Left renal pelvis (tissue), 4 donors: ENCODE measurements at places on chromosomes 3 and 15.

DNA sequence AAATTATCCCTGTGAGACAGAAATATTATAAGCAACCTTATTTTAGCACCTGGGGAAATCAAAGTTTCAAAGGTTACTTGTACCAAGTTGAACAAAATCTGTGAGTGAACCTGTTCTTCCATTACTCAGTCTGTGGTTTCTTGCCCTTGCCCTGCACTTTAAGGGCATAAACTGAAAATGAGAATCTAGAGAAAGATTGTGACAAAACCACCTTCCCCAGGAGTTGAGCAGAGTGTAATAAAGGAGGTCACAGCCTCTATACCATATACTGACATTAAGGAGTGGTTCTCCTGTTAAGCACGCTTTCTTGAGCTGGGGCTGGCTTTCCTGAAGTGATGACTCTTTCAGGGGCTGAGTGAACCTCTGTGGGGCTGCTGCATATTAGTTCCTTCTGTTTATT lies 143.4 kb downstream of the PDCD6IP start:
- DNase-seq = no peak

GRCh38 chr15:88036154-88036839 lies 220.2 kb downstream of the NTRK3 start:
- no peak for DNase-seq

- DNase-seq = no peak
Measured at GRCh38 chr3:37626736-37627565, 234.7 kb upstream of the CTDSPL start.

GRCh38 chr3:77298417-77298816 lies 258.5 kb downstream of the ROBO2 start:
- no peak for DNase-seq

DNA sequence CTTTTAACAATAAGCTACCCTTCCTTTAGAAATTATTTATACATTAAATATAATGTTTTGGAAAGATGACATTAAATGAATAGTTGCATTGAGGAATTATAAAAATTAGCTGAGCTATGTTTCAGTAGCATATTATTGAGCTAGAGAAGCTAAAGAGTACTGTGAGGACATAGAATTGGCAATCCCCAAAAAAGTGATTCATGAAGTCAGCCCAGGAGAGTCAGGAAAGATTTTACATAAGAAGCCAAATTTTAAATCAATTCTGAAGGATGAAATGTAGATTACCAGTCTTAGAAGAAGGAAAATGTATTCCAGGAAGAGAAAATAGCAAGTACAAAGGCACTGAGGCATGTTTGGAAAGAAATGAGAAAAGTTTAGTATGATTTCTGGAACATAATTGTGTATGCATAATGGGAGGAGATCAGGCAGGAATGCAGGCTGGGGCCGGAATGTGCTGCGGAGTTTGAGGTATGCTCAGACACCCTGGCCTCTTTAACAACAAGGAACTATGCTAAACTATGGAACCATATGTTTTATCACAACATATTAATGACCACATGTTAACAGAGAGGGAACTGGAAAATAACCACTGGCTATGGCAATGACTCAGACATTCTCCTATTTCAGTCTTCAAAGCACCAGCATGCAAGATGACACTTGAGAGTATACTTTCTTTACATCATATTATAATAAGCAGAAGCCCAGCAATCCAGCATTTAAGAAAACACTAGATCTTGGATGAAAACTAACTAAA lies 103.3 kb upstream of the COL8A1 start:
- no peak for DNase-seq

- no peak for DNase-seq
Measured at GRCh38 chr15:65338366-65338765, 33.9 kb downstream of the RNU5B-1 start.

- no peak for DNase-seq
Measured at GRCh38 chr15:68441045-68441743, 9.2 kb upstream of the ITGA11 start.

DNA sequence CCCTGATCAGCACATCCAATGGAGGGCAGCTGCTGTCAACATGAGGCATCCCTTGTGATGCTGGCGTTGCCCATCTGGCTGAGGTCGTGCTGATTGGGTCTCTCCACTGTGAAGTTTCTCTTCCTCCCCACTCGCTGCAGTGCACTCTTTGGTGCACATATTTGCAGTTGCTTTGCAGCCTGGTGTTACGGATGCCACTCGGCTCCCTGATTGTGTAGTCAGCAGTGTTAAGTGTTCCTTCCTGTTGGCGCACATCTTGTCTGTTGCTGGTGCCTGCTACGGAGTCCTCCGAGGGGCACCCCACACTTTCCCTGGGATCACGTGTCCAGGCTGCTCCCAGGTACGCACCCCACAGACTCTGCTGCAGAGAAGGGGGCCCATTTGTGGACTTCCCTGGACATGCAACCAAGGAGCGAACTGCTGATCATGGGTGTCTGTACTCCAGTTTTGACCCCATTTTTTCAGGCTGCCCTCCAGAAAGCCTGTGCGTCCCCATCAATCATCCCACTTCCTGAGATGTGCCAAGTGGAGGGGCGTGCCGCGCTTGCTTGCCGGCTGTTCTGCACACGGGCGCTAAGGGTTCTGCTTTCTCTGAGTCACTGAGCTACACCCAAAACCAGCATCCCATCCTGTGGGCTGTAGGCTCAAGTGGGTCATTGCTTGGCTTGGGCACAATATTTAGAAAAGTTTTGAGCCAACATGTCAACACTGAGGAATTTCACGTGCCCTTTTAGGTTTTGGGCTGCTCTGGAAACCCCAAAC lies 98.6 kb downstream of the FBLN2 start:
- no peak for DNase-seq

DNA sequence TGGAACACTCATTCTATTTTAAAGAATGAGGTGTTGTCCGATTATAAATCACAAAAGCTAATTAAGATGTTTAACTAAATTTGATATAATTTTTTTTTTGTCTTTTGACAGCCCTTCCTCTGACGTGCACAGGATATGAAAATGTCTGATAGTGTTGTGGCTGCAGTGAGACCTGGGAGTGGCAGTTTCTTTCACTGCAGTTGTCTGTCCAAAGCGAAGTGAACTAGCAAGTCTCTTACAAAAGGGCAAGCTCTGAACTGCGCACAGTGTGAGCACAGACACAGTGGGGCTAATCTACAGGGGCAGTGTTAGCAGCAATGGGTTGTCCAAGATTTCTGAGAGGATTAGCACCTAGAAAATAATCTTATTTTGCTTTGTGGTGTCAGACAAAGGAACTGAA lies 29.1 kb upstream of the MYRIP start:
- no peak for DNase-seq

GRCh38 chr3:197335428-197336132 lies 37.2 kb upstream of the DLG1 start:
- DNase-seq = no peak

DNA sequence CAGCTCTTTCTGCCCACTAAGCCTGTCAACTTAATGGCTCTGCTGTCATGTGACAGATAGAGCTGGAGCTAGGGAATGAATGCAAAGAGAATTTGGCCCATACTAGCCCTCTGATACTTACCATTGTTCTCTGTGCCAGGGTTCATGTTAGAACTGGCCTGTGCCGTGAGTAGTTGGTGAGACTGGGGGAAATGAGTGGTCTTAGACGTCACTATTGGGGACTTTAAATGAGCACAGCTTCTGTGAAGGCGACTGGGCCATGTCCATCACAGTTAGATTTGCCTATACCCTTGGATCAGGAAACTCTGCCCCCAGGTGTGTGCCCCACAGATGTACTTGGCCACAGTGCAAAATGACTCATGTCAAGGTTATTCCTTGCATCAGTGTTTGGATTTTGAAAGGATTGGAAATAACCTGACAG lies 124.9 kb downstream of the PTPRG start:
- DNase-seq = no peak

DNA sequence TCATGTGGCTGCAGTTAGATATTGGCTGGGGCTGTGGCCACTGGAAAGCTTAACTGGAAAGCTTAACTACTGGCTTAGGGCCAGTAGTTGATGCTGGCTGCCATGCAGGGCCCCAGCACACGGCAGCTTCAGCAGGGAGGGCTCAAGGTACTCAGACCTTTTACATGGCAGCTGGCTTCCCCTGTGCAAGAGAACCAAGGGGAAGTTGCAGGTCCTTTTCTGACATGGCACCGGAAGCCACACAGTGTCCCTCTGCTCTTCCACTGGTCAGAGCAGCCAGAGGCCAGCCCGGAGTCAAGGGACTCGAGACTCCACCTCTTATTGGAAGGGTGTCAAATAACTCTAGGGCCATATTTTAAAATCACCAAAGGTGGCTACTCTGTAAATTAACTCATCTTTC lies 24.5 kb downstream of the CCR9 start:
- DNase-seq = no peak

- no peak for DNase-seq
Measured at GRCh38 chr3:64686446-64686908, 1.3 kb downstream of the ADAMTS9 start.

- DNase-seq = no peak
Measured at GRCh38 chr3:9930804-9931418, 2.7 kb upstream of the CRELD1 start.

DNA sequence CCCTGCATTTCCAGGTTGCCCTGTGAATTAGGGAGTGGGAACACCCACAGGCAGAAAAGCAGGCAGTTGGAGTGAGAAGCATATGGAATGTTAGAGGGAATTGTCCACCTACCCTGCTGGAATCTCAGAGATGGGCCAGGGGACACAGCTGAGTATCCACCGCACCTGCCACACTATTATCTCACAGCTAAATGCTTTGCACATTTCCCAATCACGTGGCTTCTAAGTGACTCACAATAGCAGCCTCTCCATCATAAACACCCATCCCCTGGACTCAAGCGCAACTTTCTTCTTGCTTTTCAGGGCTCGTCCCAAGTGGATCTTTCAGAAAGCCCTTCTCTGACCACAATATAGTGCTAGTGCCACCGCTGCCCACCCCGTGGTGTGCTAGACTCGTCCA lies 389.0 kb upstream of the LMCD1 start:
- DNase-seq = no peak

- no peak for DNase-seq
Measured at GRCh38 chr3:139129892-139130291, 85.2 kb upstream of the PRR23C start.

- DNase-seq = no peak
Measured at GRCh38 chr3:131582438-131582837, 79.7 kb upstream of the MRPL3 start.

GRCh38 chr3:189896533-189896932 lies 224.2 kb downstream of the P3H2 start:
- no peak for DNase-seq

DNA sequence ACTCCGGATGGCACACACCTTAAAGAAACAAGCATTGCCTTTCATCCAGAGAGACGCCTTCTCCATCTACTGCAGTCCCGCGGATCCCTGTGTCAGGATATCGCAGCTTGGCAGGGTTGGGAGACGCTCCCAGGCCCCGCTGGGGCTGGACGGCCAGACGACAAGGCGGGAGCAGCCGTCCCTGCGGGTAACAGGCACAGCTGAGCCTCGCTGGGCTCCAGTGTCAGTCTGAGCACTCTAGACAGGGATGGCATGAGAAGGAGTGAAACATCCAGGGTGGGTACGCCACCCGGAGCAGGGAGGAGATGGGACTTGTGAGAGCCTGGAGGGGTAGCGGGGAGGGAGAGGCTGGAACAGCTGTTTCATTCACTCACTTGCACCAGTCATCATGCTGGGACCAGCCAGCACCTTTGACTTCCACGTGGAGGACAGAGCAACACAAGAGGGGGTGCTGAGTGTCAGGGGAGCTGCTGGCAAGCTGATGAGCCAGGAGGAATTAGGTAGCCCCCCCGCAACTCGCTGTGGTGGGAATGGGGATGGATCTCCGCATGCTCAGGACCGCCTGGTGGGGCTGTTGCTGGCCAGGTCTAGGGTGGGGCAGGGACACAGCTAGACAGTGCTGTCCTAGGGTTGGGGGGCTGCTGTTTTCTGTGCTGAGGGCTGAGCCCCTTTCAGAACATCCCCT lies 31.6 kb upstream of the SNRPA1 start:
- DNase-seq = no peak

- no peak for DNase-seq
Measured at GRCh38 chr3:107067421-107067820, 309.8 kb upstream of the CCDC54 start.

GRCh38 chr15:56732135-56732885 lies 999 bp downstream of the ZNF280D start:
- no peak for DNase-seq

DNA sequence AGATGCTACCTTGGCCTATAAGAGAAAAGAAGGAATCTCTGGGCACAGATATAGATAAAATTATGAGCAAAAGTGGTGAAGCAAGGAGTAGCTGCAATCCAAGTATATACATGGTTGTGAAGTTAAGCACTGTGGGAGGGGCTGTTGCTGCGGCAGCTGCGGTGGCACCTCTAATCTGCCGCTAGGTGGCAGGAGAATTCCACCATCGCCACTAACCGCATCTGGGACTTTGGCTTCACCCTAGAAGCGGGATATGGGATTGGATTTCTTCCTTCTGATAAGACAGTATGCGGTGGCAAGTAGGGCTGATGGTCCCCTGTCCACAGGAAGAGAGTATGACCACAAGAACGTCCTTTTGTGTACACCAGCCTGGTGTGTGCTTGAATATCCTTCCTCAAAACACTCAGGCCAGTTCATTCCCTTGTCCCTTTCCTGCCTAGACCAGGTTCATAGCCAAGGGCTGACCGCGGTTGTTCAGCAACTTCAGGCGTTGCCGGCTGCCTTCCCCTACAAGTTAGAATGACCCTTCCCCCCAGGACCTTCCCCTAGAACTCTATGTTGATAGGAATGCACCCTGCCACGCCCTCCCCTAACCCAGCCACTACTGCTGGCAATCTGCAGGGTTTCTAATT lies 5.1 kb downstream of the MAGEL2 start:
- peak; percentile 32 for DNase-seq

GRCh38 chr15:77060546-77060945 lies 10.4 kb downstream of the TSPAN3 start:
- no peak for DNase-seq

GRCh38 chr3:10928407-10928960 lies 64.1 kb upstream of the SLC6A1 start:
- DNase-seq = no peak

DNA sequence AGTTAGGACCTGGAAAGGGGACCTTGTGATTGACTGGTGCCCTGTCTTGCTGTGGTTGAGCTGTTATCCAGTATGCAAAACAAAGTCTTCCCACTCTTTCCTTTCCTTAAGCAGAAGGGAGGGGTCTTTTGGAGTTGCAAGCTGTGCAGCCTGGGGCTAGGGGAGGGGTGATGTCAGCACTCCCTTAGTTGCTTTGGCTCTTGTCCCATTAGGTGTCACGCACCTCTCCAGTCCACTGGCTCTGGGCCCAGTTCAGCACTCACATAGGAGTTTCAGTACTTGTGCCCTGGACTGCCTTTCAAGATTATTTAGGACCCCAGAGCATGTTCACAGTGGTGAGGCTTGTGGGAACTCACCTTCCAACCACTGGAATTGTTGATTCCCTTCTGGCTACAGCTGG lies 238.5 kb downstream of the DOCK3 start:
- no peak for DNase-seq

DNA sequence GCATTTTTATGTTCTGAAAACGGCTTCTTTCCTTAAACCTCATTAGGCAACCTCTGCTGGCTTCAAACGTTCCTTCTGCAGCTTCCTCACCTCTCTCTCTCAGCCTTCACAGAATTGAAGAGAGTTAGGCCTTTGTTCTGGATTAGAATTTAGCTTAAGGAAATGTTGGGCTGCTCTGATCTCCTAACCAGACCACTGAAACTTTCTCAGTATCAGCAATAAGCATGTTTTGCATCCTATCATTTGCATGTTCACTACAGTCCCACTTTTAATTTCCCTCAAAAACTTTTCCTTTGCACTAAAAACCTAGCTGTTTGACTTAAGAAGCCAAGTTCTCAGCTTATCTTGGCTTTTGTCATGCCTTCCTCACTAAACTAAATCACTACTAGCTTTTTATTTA lies 49.5 kb downstream of the SMARCC1 start:
- DNase-seq = no peak

- DNase-seq = no peak
Measured at GRCh38 chr3:32712506-32713055, 27.6 kb downstream of the CNOT10 start.
